Activated CD8-positive, alpha-beta memory T cell treated with anti-CD3 and anti-CD28 coated beads for 48 hours (primary cell): ENCODE measurements at places on chromosomes 12 and 14.

- no peak for DNase-seq
These were observed 95.8 kb downstream of the C12orf42 start for GRCh38 chr12:103399986-103400385.

DNA sequence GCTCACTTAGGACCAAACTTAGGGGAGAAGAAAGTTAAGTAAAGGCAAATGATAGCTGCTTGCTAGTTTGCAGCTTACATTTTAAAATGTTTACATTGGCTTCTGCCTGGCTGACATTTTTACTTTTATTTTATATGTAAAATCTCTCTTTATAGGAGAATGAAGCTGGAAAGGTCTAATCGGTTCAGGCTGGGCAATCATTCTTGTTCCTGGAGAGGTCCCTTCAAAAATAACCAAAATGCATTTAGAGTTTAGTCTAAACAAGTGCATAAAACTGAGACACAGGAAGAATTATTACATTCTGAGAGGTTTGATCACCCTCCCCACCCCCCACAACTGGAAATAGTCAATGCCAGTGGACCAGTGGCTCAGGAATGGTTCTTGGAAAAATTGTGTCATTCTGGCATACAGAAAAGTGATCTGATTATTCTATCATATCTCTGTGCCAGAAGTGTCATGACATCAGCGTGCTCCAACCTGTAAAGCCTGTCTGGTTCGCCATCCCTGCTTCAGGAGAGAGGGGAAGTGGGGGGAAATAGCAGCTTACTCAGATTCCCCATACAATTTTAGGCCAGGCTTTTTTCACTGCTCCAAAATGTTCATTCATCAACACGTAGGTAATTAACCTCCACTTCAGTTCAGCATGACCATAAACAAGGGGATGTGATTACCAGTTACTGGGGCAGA lies 4.2 kb downstream of the PRICKLE1 start:
- no peak for DNase-seq

DNA sequence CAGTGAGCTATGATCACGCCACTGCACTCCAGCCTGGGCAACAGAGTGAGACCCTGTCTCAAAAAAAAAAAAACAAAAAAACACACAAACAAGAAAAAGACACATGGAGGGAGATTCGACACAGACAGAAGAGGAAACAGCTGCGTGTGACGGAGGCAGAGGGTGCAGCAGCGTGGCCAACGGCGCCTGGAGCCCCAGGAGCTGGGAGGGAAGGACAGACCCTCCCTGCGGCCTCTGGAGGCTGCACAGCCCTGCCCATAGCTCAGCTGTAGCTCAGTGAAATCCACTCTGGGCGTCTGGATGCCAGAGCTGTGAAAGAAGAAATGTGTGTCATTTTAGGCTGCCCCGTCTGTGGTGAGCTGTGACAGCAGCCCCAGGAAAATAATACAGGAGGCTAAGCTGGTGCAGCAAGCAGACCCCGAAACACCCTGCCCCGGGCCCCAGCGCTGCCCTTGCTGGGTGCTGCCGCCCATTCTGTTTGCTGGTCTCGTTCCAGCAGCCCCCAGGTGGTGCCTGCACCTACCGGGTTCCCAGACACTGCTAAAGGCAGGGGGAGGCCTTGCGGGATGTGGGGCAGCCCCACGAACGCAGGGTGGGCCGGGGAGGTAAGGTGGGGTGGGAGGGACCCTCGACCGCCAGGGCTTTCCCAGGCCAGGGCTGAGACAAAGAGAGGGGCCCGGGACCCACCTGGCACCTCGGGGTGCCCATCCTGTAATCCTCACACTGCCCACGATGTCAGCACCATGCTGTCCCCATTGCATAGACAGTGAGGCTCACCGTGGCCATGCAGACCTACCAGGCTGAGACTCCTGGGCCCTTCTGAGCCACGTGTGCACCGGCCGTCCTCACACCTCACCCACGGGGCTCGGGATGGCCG lies 21.2 kb downstream of the GALNT9 start:
- DNase-seq = no peak

DNA sequence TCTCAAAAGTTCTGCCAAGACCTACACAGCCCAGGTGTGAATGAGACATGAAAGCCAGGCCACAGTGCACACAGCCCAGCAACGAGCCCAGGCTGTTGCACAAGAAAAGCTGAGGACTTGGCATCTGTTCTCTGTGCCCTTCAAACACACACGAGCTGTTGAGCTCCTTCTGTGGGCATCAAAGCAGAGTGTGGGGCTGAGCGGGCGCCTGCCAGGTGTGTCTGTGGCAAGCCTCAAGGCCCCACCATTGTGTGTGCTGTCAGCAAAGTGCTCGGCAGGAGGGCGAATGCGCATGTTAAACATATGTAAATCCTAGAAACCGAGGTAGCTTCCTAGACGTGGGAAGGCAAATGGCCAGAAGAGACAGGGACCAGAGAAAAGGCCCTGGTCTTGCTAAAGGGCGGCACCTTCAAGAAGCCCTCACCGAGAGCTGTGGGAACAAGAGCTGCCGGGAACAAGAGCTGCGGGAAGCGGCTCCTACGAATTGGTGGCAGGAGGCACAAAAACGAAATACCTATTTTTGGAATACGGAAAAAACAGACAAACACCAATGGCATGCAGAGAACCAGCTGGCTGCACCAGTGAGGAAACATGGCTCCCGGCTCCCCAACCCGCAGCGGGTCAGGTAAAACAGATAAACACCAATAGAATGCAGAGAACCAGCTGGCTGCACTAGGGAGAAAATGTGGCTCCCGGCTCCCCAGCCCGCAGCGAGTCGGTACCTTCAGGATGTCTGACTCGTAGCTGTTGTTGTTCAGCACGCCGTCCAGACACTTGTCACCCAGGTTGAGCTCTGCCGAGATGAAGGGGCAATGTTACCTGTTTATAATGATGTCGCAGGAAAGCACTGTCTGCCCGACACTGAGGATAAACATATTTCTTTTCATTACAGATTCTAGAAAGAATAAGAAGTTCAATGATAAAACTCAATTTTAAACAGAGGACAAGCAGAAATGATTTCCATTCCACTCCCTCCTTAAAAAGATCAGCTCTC lies 19.0 kb upstream of the GOLGA3 start:
- DNase-seq = no peak

GRCh38 chr12:103778781-103779180 lies 62.3 kb downstream of the NT5DC3 start:
- no peak for DNase-seq

- no peak for DNase-seq
These were observed at the start of gene TMTC1 for GRCh38 chr12:29783773-29784666. TSS of gene TMTC1 (minus strand) at chr12:29783942. CDS start at chr12:29783751, 191 bp downstream.

DNA sequence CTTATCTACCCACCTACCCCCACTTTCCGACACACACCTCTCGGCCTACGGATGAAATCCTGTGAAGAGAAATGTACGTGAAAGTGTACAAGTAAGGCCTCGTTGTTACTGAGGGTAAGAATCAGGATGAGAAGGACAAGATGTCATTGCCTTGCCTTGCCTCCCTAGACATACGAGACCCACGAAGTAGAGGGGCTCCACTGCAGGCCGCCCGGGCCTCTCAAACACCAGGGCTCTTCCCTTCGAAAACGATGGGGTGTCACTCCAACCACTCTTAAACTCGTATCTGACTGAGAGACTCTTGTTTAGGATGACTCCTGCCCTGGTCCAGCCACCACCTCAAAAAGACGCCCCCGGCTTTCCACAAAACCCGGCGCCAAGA lies 498 bp downstream of the RACGAP1 start:
- no peak for DNase-seq

DNA sequence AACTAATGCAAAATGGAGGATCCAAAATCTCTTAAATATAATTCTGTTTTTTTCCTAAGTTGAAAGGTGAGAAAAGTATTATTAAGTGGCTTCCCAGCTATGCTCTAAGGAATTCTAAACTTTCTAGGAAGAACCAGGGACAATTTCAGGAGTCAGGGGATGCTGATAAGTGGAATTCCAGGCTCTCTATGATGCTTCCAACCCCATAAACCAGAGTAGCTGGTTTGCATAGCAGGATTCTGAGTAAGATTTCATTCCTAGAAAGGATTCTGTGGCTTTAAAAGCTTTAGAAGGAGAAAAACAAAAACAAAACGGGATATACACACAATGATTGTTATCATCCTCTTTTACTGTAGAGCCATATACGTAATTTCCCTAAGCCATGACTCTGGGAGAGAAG lies 93.9 kb downstream of the SLC16A7 start:
- DNase-seq = no peak

DNA sequence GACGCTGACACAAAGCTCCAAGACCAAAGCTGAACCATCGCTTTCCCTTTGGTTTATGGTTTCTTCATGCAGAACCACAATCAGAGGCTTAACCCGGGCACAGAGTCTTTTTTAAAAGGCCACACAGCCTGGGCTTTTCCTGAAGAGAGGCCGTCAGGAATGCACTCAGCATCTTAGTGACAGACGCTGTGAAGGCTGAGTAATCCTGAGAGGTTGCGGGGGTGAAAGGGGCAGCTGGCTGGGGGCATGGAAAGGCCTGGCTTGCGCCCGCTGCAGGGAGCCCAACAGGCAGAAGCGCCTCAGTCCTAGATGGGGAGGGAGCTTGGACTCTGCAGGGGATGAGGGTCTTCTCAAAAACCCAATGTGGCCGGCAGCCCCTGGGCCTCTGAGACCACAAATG lies 13.6 kb downstream of the CTDSP2 start:
- no peak for DNase-seq
